ENCODE measurements at places on chromosomes 1 and 21.

- DNase-seq, result no peak
Measured at GRCh38 chr1:229759037-229759435, 133.0 kb downstream of the URB2 start.

- DNase-seq, result no peak
Measured at GRCh38 chr1:68745451-68745850, 248.6 kb upstream of the DEPDC1 start.

GRCh38 chr21:46124083-46124925 is 26.4 kb downstream of the COL6A2 start:
- DNase-seq, result peak; percentile 13

DNA sequence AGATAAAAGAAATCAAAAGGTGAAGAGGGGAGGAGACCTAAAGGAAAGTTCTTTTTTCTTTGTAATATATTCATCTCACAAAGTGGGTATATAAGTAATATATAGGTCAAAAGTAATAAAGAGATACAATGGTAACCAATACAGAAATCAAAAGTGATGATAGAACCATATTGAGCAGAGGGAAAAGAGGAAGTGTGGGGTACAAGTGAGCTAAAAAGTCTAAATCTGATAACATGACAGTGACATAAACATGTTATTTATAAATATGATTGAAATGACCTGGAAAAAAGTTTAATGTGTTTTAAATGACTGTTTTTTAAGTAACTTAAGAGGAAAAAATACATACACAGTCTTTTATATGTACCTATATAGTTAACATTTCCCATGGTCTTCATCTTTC is 70.5 kb downstream of the MRPL39 start:
- no peak for DNase-seq

DNA sequence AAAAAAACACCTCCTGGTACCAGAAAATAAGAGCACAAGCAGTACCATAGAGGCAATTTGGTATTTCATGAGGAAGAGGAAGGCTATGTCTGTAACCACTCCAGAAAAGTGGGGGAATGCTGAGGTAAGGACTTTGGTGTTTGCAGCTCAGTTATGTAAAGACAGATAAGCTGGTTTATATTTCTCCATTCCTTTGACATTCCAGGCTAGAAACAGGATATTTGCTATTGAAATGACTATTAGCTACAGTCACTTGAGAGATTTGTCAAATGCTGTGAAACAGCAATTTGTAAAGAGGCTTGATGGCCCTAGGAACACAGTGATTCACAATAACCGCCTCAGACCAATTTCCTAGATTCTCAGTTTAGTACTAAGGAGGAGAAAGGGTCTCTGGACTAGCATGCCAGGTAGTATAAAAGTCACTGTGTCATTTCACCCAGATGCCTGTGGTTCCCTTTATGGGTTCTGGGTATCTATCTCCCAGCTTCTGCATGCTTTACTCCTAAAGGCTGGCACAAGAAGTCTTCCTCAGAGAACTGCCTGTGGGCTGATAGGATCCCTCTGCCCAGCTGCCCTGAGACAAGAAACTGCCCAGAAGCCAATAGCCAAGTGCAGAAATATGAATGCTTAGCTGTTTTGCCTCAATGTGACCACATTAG is 80.5 kb downstream of the VCAM1 start:
- no peak for DNase-seq
